Large intestine (tissue), 12 donors: ENCODE measurements at places on chromosomes 11 and 22. TPM values are rescaled to one million over a fixed set of nuclear protein-coding genes. Genes with fewer than 3 reads are reported as not detected.

DNA sequence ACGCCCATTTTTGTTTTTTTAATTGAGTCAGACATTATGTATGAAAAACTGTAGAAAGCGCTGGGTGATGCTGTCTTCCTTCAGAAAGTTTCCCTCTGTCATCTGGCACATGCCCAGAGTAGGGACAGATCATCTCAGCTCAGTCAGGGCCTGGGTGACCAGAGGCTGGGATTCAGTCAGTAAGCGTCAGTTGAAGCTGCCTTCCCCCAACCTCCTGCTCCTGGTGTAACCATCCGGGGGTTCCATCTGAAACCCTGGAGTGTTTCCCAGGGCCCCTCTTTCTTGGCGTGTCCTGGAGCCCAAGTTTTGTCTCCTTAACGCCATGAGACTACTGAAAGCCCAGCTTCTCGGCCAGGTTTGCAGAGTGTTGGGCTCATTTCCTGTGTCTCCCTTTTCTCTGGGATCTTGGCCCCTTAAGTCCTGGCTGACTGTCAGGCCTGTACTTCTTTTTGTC, 10.7 kb downstream of the PPFIA1 start:
- no peaks in the 10 kb centered on the region for H3K27me3 ChIP-seq
- no peak overlapping the region for H3K4me3 ChIP-seq
- no peak for DNase-seq
- H3K36me3 ChIP-seq, result peaks cover 53% of the 10 kb centered on the region
- no peak overlapping the region for H3K27ac ChIP-seq

DNA sequence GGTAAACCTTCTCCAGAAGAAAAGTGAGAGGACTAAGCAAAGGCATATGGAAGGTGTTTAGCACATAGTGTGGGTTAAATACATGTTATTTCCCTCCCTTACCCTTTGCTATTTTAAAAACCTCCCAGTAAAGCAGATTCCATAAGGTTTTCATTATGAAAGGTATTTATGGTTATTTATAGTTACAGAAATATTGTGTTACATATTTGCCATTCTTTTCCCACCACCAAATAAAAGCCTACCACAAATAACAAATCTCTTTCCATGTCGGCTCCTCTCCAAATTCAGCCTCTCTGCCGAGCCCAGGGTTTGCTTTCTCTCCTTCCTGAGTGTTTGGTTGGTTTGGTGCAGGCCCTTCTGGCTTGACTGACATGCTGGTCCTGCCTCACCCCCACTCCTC, 64.4 kb downstream of the INSC start:
- H3K27ac ChIP-seq, result no peak overlapping the region
- DNase-seq, result no peak
- H3K4me3 ChIP-seq, result no peak overlapping the region
- H3K27me3 ChIP-seq, result no peaks in the 10 kb centered on the region
- H3K36me3 ChIP-seq, result no peaks in the 10 kb centered on the region
- no peaks in the 10 kb centered on the region for H3K4me1 ChIP-seq

DNA sequence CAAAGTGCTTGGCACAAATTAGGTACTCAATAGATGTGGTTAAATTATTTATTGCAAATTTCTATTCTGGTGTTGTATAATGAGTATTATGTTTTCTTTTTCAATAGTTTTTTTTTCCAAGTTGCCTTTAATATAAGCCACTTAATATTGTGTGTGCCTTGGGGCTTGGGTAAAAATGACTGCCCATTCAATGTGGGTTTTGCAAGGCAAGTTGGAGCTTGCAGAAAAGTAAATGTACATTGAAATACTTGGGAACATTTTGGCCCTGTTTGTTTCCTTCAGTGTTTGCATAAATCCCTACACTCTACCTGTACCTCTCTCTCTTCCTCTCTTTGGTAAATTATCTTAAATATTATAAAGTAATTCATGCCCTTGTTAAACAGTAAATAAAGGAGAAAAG, 2.1 kb upstream of the CCDC81 start:
- no peak for DNase-seq
- H3K4me3 ChIP-seq, result no peak overlapping the region
- no peaks in the 10 kb centered on the region for H3K36me3 ChIP-seq

DNA sequence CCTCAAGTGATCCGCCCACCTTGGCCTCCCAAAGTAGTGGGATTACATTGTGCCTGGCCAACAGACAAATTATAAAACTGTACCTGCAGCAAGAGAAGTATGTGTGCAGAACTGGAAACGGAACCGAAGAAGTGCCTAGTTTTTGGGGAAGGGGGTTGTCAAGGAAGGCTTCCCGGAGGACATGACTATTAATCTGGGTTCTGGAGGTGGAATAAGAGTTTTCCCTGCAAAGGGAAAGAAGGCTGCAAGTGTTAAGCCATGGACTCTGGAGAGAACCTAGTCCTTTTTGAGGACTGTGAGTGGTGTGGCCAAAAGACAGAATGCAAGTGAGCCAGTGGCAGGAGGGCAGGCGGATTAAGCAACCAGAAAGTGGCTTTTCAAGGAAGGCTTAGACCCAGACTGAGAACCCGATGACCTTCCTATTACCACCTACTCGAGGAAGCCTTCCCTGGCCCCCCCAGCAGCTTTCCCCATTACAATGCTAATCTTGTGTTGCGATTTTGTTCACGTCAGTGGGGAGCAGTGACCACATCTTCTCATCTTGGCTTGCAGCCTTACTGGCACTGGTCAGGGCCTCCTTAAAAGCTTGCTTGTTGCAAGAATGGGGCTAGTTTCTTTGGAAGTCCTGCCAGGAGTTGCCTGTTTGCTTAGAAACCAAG, 5.7 kb upstream of the SEPTIN3 start:
- H3K36me3 ChIP-seq, result no peaks in the 10 kb centered on the region
- H3K4me3 ChIP-seq, result no peak overlapping the region
- DNase-seq, result no peak
- H3K27ac ChIP-seq, result no peak overlapping the region
- H3K4me1 ChIP-seq, result no peaks in the 10 kb centered on the region

DNA sequence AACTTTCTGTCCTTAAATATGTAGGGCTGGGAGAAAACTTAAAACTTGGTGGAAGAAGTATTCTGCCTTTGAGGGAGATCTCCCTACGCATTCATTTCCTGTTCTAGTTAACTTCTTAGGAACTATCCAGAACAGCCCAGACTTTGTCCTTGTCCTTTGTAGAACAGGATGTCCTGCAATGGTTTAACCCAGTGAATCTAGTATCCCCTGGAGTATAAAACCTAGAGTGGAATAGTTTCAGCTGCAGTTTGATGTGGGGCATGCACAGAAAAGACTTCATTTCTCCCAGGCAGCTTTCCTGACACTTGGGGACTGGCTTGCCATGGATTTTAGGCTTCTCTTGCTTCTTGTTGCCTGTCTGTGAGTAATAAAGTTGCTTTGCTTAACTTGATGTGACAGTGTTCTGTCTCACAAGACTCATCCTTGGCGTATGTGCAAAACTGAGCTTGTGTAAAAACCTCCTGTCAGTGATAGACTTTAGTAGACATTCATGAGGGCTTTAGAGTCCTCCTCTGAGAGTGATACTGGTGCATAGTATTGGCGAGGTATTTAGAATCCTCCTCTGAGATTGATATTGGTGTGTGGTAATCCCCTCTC, 28.2 kb downstream of the ARHGAP42 start:
- no peaks in the 10 kb centered on the region for H3K36me3 ChIP-seq
- no peaks in the 10 kb centered on the region for H3K27me3 ChIP-seq
- peaks cover 3% of the 10 kb centered on the region for H3K4me1 ChIP-seq
- no peak overlapping the region for H3K4me3 ChIP-seq
- DNase-seq, result no peak

- no peak overlapping the region for H3K4me3 ChIP-seq
- no peak for DNase-seq
- H3K36me3 ChIP-seq, result peaks cover 4% of the 10 kb centered on the region
- peaks cover 12% of the 10 kb centered on the region for H3K4me1 ChIP-seq
Measured at GRCh38 chr22:40215266-40215665, 37.5 kb downstream of the TNRC6B start.

- H3K4me1 ChIP-seq, result peaks cover 13% of the 10 kb centered on the region
- peaks cover 2% of the 10 kb centered on the region for H3K36me3 ChIP-seq
- no peak overlapping the region for H3K4me3 ChIP-seq
- H3K27ac ChIP-seq, result no peak overlapping the region
Measured at GRCh38 chr11:71214553-71215424, 37.6 kb downstream of the SHANK2 start.

- no peak overlapping the region for H3K4me3 ChIP-seq
- H3K27ac ChIP-seq, result no peak overlapping the region
- peaks cover 14% of the 10 kb centered on the region for H3K27me3 ChIP-seq
- DNase-seq, result no peak
- H3K36me3 ChIP-seq, result no peaks in the 10 kb centered on the region
Measured at GRCh38 chr22:43424666-43425630, 13.1 kb downstream of the MPPED1 start.

- no peaks in the 10 kb centered on the region for H3K36me3 ChIP-seq
- H3K27ac ChIP-seq, result no peak overlapping the region
- no peak for DNase-seq
- no peak overlapping the region for H3K4me3 ChIP-seq
Measured at GRCh38 chr22:50016308-50016987, 3.9 kb upstream of the IL17REL start.

- no peak overlapping the region for H3K4me3 ChIP-seq
- no peaks in the 10 kb centered on the region for H3K36me3 ChIP-seq
- peaks cover 12% of the 10 kb centered on the region for H3K27me3 ChIP-seq
Measured at GRCh38 chr11:20311444-20311843, 52.1 kb upstream of the HTATIP2 start.

The KCNJ4 gene
- polyA plus RNA-seq, result 2.1 TPM

The MS4A12 gene
- not detected for polyA plus RNA-seq

The RBMXL2 gene
- polyA plus RNA-seq, result 0.45 TPM

The HMGXB4 gene
- polyA plus RNA-seq, result 18.6 TPM
